ENCODE measurements at places on chromosomes 1 and 21.

GRCh38 chr1:87084244-87084836 lies 169.9 kb downstream of the HS2ST1 start:
- no peak for DNase-seq

DNA sequence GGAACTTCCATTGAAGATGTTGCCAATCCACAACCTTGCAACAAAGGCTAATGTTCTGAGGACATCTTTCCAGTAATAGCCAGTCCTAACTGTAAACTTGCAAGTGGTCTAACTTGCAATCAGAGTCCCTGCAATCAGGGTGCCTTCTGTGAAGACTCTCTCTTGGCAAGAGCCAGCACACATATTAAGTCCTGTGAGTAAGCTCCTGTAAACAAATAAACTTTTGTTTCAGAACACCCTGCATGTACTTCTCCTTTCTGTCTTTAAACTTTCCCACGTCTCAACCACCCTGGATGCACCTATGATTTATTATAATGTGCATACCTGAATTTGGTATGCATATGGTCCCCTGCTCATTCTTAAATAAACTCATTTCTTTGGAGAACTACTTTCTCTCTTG lies 9.1 kb downstream of the GBP7 start:
- DNase-seq, result no peak

DNA sequence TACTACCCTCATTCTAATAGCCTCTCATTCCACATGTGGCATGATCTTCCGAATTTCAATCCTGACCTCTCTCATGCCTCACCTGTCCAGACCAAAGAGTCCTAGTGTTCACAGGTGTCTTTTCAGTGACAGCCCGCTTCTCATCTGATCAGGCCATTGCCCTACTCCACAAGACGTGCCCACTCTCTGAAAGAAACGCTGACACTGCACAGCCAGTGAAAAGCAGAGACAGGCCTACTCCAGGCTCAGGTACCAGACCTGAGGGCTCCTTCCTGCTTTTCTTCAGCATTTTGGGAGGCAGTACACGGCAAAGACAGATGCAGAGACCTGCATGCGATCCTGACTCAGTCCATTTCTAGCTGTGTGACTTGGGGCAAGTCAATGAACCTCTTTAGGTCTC lies 43.0 kb downstream of the SUSD4 start:
- DNase-seq, result no peak

DNA sequence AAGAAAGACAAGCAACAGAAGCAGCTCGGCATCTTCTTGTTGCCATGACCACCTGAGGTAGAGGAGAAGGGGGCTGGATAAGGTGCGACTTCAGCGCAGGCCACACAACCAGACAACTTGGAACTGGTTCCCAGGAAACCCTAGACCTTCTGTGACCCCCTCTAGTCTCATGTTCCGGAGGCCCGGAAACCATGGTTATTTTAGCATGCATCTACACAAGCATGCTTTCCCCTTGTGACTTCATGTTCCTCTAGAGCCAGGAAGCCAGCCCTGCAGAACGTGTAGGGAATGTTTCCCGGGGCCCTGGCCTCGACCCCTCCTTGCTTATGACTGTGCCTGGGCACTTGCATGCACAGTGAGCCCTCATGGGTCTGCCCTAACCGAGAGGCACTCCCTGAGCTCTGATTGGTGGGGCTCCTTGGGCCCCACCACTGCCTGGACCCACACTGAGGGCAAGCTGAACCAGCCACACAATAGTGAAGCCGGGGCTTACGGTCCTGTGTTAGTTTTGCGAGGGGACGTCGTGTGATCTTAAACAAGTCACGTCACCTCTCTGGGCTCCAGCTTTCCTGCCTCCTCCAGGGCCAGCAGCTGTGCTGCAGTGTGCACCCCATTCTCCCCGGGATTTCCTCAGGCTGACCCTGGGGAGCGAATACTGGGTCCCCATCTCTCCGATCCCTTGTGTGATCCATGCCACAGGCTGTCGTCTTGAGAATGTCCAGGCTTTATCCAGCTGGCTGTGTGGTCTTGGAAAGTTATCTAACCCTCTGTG lies 12.0 kb upstream of the MX2 start:
- no peak for DNase-seq

DNA sequence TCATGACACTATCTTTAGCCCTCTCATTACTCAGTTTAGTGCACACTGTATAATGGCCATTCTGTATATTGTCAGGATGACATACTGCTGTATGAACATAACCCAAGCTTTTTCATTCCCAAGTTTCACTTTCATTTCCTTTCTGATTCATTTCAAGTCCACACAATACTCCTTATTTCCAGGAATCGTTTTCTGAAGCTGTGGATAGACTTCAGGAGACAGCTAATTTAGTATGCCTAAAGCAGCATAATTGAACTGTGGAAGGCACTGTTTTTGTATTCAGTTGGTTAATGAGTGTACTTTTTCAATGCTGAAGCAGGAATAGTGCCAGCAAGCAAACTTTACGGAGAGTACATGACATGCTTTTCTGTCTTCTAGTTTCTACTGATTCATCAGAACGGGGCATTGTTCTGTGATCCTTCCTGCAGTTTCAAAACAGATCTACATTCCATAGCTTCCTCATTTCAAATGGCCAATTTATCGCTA lies 578.5 kb upstream of the ZP4 start:
- no peak for DNase-seq
